ENCODE measurements at places on chromosomes 1 and 21.

GRCh38 chr1:93775224-93775623, 93.6 kb upstream of the BCAR3 start:
- DNase-seq = no peak

DNA sequence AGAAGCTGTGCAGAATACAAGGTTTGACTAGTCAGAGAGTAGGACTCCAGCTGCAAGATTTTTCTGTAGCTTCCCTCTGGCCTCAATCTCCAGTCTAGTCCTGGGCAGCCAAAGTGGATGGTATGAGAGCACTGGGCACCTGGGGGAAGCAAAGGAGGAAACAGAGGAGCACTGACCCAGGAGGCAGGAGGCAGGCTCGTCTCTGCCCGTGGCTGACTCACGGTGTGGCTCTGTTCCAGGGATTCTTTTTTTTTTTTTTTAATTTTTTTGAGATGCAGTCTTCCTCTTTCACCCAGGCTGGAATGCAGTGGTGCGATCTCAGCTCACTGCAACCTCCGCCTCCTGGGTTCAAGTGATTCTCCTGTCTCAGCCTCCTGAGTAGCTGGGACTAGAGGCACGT, 4.1 kb upstream of the NPPB start:
- no peak for DNase-seq

DNA sequence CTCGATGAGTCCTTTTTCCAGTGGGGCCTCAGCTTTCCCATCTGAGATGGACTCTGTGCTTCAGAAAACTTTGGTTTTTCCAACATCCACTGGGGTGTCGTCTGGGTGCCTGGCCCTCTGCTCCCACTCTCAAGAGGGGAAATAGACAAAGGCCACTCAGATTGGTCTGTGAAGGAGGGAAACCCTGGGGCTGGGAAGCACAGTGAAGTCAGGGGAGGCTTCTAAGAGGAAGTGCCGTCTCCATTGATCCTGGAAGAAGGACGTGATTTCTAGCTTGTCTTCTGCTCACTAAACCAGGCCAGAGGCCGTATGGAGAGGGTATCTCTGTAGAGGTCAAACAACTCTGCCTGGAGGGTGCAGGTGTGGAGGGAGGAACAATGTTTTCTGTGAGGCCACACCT, 5.2 kb downstream of the KNCN start:
- no peak for DNase-seq

DNA sequence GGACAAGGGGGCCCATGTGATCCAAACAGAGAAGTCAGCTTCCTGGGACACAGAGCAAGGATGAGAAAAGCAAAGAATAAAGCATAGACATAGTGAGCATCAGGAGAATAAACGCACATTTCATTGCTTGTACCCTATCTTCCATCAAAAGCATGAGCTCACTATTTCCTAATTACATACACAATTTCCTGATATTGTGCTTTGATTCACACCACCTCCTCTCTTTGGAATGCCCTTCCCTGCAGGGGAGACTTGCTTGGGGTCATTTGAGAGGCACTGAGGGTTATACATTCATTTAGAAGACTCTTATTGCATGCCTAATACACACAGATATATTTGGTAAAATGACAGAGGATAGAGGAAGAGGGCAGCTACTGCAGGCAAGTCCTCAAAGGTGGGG, 185.4 kb downstream of the SEC16B start:
- DNase-seq = no peak

DNA sequence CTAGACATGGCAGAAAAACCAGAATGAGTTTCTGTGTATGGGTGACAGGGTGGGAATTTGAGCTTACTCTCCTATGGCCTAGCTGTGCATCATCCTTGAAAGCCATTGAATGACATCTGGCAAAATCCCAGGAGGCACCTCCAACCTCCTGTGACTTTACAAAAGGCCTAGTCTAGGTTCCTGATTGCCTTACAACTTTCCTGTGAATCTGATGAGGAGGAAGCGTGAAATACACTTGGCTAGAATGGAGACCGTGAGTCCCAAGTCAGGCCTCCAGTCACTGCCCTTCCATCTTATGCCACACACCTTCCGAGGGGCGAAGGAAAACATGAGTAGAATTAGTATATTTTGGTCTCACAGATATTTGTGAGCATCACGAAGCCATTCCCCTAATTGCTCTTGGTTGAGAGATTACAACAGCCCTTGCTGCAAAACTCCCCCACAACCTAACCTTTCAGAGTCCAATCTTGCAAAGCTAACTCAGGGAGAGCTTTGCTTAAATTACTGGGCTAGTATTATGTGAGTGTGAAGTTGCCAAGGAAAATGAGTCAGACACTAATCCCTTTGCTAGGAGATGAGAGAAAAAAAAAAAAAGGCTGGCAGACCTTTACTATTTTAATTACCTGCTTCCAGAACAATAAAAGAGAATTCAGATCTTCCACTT, 36.3 kb upstream of the PAXBP1 start:
- no peak for DNase-seq

GRCh38 chr1:38885092-38885491, 3.7 kb upstream of the GJA9 start:
- no peak for DNase-seq

- no peak for DNase-seq
Observed at GRCh38 chr1:209198961-209199750, 384.4 kb upstream of the CAMK1G start.

DNA sequence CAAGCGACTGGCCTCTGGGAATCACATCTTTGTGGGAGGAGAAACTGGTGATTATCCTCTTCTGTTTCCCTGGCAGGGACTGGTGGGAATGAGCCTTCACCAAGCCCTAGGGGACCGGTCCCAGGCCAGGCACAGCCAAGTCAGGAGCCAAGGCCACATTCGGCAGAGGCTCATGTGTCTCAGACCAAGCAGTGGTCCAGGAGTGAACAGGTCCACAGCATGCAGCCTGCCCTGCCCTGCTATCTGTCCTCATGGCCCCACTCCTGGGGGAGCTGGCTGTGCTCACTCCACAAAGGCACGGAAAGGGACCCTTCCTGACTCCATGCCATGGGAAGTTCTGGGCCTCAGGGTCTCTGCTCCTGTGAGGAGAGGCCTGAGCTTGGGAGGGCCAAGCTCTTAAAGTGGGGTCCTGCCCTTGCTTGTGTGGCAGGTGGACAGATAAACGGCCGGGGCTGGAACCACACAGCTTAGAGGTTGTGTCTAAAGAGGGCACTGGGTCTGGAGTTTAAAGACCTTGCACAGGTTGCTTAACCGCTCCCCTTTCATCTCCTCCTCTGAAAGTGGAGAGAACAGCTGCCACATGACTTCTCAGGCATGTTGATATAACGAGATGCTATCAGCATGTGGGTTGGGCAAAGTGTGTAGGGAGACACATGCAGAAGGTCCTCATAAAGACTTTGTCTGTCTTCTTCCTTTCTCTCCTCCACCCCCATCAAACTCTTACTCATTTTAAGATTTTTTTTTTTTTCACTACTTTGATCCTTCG, 57.5 kb downstream of the CASQ2 start:
- DNase-seq = no peak

DNA sequence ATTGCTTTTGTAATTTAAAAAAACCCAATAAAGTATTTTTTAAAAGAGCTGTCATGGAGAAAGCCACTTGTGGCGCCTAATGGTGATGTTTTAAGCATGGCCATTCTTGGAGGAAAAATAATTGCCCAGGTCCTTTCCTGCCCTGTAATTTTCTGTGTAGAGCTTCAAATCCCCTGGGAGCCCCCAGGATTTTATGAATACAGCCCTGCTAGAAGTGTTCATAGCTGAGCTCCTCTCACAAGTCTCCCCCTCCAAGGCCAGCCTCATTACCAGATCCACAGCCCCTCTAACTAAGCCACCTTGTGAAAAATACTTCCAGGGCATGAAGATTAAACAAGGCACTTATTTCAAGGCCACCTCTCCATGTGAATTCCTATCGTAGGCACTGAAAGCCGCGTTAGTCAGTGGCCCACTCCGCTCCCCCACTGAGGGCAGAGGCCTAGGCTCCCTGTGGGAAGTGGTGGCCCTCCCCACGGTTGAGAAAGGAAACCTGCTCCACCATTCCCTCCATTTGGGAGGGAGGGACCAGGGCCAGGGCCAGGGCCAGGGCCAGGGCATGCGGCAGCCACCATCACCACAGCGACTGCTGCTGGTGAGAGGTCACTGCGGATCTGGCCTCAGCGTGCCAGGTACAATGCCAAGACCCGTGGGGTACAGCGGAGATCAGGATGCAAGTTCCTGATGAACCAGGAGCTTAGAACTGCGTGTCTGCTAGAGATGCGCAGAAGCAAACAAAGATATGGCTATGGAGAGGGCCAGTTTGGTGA, 83.1 kb downstream of the KCNN3 start:
- no peak for DNase-seq

DNA sequence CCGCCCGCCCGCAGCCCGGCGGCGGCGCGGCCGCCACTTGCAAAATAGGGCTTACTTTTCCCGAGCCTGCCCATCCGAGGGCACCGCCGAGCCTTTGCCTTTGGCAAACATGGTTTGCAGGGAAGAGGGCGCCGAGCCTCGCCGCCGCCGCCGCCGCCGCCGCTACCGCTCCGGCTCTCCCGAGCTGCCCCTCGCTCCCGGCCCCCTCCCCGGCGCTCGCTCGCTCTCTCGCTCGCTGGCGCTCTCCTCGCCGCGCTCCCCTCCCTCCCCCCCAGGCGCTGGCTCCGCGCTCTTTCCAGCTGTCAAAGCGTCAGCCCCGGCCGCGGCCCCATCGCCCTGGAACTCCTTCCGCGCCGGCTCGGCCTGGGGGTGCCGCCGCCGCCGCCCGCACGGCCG, 298 bp downstream of the SSBP3 start:
- no peak for DNase-seq

GRCh38 chr21:37435120-37435519, 68.5 kb downstream of the DYRK1A start:
- peak; percentile 88 for DNase-seq

GRCh38 chr1:101567582-101568189, 330.9 kb downstream of the S1PR1 start:
- peak; percentile 17 for DNase-seq

DNA sequence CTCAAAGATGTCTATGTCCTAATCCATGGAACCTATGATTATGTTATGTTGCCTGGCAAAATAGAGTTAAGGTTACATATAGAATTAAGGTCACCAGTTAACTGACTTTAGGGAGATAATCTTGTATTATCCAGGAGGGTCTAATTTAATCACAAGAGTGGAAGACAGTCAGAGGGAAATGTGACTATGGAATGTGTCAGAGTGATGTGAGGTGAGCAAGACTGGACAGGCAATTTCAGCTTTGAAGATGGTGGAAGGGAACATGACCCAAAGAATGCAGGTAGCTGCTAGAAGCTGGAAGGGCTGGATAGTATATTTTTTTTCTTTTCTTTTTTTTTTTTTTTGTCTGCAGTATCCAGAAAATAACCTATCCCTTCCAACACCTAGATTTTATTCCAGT, 241.7 kb upstream of the NEGR1 start:
- no peak for DNase-seq

DNA sequence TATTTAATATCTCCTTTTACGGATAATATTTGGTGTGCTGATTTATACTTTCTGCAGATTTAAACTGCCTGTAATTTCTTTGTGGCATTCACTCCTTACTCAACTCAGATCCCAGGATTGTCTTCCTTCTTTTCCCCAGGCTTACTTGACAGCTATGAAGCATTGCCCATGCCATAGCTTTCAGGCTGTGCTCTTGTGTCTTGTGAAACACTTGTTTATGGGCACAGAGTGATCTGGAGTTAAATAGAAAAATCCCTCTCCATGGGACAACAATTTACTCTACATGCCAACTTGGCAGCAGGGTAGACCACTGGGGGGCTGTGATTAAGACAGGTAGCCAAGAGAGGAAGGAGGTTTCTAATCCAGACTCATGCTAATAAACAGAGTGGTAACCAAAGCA, 57.4 kb downstream of the PPP1R12B start:
- DNase-seq = no peak

GRCh38 chr1:22753481-22753971, 42.9 kb downstream of the EPHB2 start:
- no peak for DNase-seq

DNA sequence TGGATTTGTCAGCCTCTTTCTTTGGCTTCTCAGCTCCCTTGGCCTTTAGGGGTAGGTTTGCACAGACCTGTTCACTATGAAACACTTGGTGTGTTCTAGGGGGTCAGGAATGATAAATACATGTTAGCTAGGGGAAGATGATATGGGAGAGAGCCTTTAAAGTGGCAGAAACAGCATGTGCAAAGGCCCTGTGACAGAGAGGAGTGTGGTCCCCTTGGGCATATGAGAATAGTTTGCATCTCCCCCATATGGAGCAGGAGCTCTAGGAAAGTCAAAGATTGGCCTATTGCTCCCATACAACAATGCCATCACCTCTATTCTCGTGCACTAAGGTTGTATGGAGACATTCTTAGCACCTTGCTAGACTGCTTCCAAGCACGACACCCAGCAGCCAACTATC, 10.7 kb upstream of the NTPCR start:
- DNase-seq = no peak

- DNase-seq = no peak
Observed at GRCh38 chr21:41168391-41169257, 664 bp downstream of the BACE2 start.

GRCh38 chr1:58436615-58437297, 109.8 kb downstream of the OMA1 start:
- DNase-seq = no peak

GRCh38 chr1:3954170-3955169, 54.4 kb upstream of the C1orf174 start:
- DNase-seq = no peak

DNA sequence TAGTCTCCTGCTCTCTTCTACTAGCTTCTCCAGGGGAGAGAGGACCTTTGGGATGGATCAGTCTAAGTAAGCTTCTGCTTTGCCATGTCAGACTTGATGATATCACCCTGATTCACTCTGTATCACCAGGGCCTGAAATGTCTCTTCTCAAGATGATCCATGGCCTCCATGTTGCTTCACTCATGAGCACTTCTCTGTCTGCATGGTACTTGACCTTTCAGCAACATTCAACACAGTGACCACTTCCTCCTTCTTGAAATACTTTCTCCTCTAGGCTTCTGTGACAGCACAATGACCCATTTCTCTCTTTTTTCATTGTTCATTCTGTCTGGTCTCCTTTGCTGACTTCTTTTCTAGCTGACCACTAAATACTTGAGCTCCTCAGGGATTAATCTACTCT, 35.3 kb upstream of the NGF start:
- DNase-seq = no peak

- DNase-seq = no peak
Observed at GRCh38 chr21:18249672-18250071, 5.0 kb downstream of the CHODL start.

DNA sequence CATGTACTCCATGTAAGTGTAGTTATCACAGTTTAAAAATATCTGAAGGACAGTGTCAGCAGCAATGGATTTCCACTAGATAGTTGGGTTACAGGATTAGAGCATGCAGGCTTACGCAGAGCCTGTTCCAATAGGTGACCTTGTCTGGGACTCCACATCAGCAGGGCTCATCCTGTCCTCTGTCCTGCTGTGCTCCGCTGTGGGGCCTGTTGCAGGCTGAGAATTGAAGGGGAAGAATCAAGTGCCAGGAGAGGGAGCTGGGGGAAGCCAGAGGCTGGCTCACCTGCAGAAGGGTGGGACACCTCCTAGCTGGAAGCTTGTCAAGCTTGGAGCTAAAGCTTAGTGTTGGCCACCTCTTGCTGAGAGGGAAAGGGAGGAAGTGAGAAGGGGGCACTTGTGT, 62.8 kb downstream of the XCL2 start:
- no peak for DNase-seq

GRCh38 chr1:226946841-226947240, 6.7 kb downstream of the COQ8A start:
- DNase-seq = no peak
